ENCODE measurements at places on chromosomes 12 and 14. TPM values are rescaled to one million over a fixed set of nuclear protein-coding genes. Genes with fewer than 3 reads are reported as not detected.
A peak's percentile ranks its signal among the peaks of the same experiment; 100 is the strongest.

DNA sequence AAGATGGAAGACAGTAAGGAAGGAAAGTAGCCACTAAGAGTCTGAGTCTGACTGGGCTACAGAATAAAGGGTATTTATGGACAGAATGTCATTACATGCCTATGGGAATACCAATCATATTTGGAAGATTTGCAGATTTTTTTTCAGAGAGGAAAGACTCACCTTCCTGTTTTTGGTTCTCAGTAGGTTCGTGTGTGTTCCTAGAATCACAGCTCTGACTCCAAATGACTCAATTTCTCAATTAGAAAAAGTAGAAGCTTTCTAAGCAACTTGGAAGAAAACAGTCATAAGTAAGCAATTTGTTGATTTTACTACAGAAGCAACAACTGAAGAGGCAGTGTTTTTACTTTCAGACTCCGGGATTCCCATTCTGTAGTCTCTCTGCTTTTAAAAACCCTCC, 15.4 kb upstream of the PAPLN start:
- H3K4me3 ChIP-seq, result no peak overlapping the region
- no peak for DNase-seq
- no peaks in the 10 kb centered on the region for H3K27me3 ChIP-seq

DNA sequence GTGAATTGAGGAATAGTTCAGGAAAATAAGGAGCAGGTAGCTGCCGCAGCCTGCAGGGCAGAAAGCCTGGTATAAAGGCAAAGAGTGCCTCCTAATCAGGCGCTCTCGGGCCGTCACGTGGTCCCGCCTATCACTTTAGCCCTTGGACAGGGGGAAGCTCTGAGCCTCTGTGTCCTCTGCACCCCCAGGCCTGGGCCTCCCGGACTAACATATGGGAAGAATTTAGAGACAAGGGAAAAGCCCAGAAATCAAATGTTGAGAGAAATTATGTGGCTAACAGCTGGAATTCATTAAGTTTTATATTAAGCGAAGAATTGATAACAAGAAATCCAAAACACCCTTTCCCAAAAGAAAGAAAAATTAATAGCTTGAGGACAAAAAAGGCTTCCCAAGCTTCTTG, 417.7 kb downstream of the ATP23 start:
- H3K4me1 ChIP-seq, result no peaks in the 10 kb centered on the region
- H3K4me3 ChIP-seq, result no peak overlapping the region
- no peak for DNase-seq

LMNTD1 gene
- total RNA-seq, result not detected

- DNase-seq, result no peak
- no peaks in the 10 kb centered on the region for H3K27me3 ChIP-seq
- no peak overlapping the region for H3K4me3 ChIP-seq
- no peaks in the 10 kb centered on the region for H3K36me3 ChIP-seq
- H3K4me1 ChIP-seq, result no peaks in the 10 kb centered on the region
- H3K27ac ChIP-seq, result no peak overlapping the region
Measured at GRCh38 chr12:39062266-39062996, 157.0 kb upstream of the CPNE8 start.

- no peaks in the 10 kb centered on the region for H3K27me3 ChIP-seq
- H3K27ac ChIP-seq, result peak overlapping the region; percentile 65
- peaks cover 30% of the 10 kb centered on the region for H3K4me1 ChIP-seq
- no peak overlapping the region for H3K4me3 ChIP-seq
- no peak for DNase-seq
Measured at GRCh38 chr12:12527820-12528296, 34.8 kb downstream of the DUSP16 start.

DNA sequence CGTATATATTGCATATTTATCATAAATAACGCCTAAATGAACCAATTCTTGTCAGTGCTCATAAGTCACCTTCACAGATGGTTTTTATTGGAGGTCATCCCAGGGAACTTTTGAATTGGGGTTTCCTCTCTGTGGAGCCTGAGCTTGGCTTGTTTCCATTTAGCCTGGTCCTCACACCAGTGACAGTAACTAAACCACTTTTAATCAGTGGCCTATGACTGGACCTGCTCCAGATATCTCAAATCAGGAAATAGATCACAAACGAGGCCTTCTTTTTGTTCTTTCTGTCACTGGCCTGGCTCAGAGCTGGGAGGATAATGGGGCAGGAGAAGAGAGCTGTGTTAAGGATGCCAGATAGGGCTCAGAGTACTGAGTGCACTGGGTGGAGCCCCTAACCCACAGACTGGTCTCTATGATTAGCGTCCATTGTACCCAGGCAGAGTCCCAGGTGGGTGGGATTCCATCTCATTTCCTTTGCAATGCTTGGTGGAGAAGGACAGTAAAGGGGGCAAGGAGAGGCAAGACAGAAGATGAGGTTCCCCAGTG, 92.4 kb downstream of the NUAK1 start:
- H3K4me3 ChIP-seq, result no peak overlapping the region
- no peaks in the 10 kb centered on the region for H3K4me1 ChIP-seq
- no peaks in the 10 kb centered on the region for H3K27me3 ChIP-seq
- no peak overlapping the region for H3K27ac ChIP-seq

- no peak for DNase-seq
- H3K36me3 ChIP-seq, result no peaks in the 10 kb centered on the region
- H3K27me3 ChIP-seq, result no peaks in the 10 kb centered on the region
Measured at GRCh38 chr12:128408669-128409068, 141.7 kb downstream of the TMEM132C start.
